Psoas muscle (tissue), 8 donors: ENCODE measurements at places on chromosomes 7 and 10. TPM values are rescaled to one million over a fixed set of nuclear protein-coding genes. Genes with fewer than 3 reads are reported as not detected.

DNA sequence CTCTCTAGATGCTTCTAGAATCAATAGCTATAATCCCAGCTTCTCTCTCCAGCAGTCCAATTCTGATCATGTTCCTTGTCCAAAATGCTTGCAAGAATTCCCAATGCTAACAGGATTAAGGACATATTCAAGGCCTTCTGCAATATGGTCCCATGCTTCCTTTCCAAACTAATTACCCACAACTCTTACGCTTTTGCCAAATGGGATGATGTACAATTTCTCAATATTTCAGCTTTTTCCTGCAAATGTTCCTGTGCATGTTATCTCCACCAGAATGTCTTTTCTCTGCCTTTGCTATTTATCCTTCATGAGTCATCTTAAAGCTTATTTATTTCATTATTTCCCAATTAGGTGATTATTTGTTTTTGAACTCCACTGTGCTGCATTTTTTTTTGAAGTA is 556.4 kb downstream of the SORCS1 start:
- no peak overlapping the region for H3K4me3 ChIP-seq
- no peaks in the 10 kb centered on the region for H3K27me3 ChIP-seq
- no peak overlapping the region for H3K27ac ChIP-seq

GRCh38 chr10:15300697-15301096 is 70.4 kb downstream of the FAM171A1 start:
- no peak overlapping the region for H3K27ac ChIP-seq
- H3K4me3 ChIP-seq: no peak overlapping the region
- H3K27me3 ChIP-seq: no peaks in the 10 kb centered on the region
- no peaks in the 10 kb centered on the region for H3K36me3 ChIP-seq
- H3K4me1 ChIP-seq: no peaks in the 10 kb centered on the region
- no peak for DNase-seq

DNA sequence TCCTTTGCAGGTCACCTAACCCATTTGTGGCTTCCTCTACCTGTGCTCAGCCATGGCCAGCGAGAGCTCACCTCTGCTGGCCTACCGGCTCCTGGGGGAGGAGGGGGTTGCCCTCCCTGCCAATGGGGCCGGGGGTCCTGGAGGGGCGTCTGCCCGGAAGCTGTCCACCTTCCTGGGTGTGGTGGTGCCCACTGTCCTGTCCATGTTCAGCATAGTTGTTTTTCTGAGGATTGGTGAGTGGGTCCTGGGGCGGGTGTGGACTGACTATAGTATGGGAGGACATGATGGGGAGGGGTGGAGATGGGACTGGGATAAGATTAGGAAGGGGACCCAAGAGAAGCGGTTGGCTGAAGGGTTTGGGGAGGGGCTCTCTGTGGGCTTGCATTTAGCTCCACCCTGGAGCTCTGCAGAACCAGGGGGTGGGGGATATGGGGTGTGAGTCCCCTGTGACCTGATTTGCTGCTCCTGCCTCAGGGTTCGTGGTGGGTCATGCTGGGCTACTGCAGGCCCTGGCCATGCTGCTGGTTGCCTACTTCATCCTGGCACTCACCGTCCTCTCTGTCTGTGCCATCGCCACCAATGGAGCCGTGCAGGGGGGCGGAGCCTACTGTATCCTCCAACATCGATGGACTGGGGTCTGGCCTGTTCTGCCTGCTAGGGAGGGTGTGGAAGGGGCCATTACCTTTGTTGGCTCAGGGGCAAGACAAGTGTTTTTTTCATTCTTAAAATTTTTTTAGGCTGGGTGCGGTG is 1.8 kb downstream of the SLC12A9 start:
- no peak overlapping the region for H3K4me3 ChIP-seq
- H3K27ac ChIP-seq: no peak overlapping the region
- DNase-seq: no peak

DNA sequence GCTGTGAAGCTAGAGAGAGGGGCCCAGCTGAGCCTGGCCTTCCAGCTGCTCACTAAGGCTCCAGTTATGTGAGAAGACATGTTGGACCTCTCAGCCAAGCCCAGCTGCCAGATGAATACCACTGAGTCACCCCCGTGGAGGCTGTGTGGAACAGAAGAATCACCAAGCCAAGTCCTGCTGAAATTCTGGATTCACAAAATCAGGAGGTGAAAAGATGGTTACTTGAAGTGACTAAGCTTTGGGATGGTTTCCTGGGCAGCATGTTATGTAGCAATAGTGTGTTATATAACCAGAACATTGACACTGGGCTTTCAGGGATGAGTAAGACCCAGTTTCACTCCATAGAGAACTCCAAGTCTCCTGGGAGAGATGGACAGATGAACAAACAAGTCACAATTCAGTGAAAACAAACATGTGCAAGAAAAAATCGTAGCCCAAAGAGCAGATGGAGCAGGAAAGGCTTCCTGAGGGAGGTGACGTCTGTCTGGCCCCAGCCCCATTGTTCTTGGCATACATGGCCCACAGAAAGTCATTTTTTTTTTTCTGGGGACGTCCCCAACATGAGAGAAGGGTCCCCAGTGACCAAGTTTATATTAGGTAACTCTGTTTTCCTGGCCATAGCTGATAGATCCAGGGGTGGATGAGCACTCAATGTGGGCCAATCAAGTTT is 64.1 kb upstream of the PDZD8 start:
- no peaks in the 10 kb centered on the region for H3K36me3 ChIP-seq
- DNase-seq: peak; percentile 83
- H3K4me1 ChIP-seq: no peaks in the 10 kb centered on the region
- no peak overlapping the region for H3K4me3 ChIP-seq

DNA sequence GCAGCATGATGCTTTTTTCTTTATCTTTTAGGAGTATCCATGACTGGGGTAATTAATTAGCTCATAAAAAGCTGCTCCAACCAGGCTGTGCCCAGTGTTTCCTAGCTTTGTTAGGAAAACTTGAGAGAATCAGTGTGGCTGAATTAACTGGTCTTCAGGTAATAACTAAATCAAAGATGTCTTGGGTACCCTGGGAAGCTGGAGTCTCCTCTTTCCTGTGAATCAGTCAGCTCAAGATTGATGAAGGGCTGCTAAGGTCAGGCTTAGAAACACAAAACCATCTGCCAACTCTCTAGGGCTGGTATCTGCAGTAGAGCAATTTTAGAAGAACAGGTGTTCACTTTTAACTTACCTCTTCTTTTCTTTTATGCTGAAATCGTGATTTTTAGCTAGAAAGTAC is 21.4 kb upstream of the ATOH7 start:
- no peaks in the 10 kb centered on the region for H3K36me3 ChIP-seq
- no peak overlapping the region for H3K4me3 ChIP-seq
- DNase-seq: no peak
- no peaks in the 10 kb centered on the region for H3K27me3 ChIP-seq

GRCh38 chr10:49222170-49222569 is 34.0 kb upstream of the TMEM273 start:
- no peak overlapping the region for H3K27ac ChIP-seq
- no peak overlapping the region for H3K4me3 ChIP-seq
- DNase-seq: no peak
- no peaks in the 10 kb centered on the region for H3K27me3 ChIP-seq
- H3K36me3 ChIP-seq: no peaks in the 10 kb centered on the region

GRCh38 chr7:122831436-122831835 is 54.8 kb downstream of the CADPS2 start:
- no peak for DNase-seq
- H3K4me3 ChIP-seq: no peak overlapping the region
- H3K27ac ChIP-seq: no peak overlapping the region
- H3K27me3 ChIP-seq: no peaks in the 10 kb centered on the region
- no peaks in the 10 kb centered on the region for H3K4me1 ChIP-seq
- H3K36me3 ChIP-seq: no peaks in the 10 kb centered on the region

GRCh38 chr7:21898265-21898930 is 47.3 kb downstream of the CDCA7L start:
- no peak overlapping the region for H3K4me3 ChIP-seq
- no peaks in the 10 kb centered on the region for H3K27me3 ChIP-seq
- H3K27ac ChIP-seq: no peak overlapping the region

The CLDN3 gene
- total RNA-seq: 0.17 TPM

The ELFN1 gene
- 0.73 TPM for total RNA-seq

The NEUROG3 gene
- not detected for total RNA-seq

The CPA2 gene
- total RNA-seq: not detected
